ENCODE measurements at places on chromosomes 7 and 10.

GRCh38 chr7:113370910-113371309, 252.6 kb upstream of the SMIM30 start:
- no peak for DNase-seq

DNA sequence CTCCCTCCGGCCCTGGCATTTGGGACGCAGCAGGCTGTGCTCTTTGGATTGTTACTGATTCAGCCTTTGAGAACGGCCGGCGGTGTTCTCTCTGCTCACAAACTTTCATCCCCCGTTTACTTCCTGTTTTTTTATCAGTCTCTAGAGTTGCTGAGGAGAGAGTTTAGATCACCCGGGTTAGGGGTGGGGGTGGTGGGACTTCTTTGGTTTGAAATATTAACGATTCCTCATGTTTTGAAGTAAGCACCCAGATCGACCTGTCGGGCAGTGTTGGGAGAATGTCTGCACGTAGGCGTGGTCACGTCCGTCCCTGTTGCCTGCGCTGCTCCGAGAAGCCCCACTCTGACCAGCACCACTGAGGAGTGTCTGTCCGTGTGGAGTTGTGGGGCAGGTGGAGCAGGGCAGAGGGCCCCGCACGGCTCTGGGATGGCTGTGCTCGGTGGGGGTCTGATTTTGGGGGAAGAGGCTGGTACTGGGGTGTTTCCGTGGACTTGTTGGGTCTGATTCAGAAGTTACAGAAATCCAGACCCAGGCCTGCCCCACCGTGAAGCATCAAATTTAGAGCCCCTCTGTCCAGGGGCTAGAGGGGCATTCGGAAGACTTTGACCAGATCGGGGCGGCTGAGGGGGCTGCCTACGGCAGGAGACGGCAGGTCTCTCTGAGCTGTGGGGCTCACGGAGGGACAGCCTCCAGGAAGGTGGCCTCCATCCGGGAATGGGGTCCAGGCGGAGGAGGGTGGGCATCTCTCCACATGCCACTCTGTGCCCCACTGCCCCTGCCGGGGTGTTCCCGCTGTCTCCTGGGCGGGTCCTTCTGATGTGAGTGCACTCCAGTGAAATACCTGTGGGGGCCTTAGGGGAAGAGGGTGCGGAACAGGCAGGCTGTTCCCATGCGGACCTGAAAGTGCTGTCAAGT, 7.4 kb downstream of the INPP5A start:
- DNase-seq = peak; percentile 47

DNA sequence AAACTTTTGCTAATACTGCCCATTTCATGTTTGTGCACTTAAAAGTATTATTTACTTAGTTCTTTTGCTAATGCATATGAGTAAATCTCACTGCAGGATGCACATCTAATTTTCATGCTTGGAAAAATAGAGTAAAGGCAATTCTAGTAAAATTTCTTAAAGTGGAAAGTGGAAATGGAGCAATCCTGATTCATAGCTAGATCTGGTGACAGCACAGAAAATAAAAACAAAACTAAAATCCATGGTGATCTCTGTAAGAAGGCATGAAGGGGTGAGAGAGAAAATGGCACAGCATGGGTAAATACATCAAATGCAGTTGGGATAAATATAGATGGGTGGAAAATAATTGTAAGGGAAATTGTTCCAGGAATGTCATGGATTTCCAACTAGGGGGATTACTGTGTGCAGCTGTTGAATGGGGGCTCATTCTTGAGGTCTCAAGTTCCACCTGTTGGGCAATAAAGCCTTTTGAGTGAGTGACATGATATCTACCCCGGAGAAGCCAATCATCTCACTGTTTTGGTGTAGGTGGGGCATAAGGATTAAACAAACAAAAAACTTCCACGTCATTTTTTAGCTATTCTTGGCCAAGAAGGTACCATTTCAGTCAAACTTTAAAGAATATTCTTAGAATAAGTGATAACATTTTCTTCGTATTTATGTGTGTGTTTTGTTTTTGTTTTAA, 1.7 kb upstream of the MCU start:
- DNase-seq = no peak

DNA sequence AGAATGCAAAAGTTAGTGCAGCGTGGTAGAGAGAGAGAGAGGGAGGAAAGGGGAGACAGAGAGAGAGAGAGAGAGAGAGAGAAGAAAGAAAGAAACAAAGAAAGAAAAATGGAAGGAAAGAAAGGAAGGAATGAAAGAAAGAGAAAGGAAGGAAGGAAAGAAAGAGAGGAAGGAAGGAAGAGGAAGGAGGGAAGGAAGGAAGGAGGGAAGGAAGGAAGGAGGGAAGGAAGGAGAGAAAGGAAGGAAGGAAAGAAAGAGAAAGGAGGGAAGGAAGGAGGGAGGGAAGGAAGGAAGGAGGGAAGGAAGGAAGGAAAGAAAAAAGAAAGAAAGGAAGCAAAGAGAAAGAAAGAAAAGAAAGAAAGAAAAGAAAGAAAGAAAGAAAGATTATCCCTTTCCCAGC, 209.8 kb upstream of the MYO3A start:
- DNase-seq = no peak

GRCh38 chr10:89469517-89469916, 55.1 kb downstream of the IFIT5 start:
- DNase-seq = no peak

DNA sequence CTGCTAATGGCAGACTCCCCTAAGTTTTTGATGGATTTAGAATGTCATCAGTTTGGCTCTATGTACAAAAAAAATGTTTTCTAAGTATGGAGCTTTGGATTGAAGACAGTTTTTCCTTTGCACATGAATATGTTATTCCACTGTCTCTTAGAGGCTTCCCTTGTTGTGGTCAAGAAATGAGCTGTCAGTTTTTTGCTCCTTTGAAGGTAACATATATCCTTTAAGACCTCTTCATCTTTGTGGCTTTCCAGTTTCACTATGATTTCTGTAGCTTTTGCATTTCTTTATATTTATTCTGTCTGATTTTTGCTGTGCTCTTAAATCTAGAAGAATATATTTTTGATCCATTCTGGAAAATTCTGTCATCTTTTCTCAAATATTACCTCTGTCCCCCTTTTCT, 15.8 kb upstream of the ODAD2 start:
- no peak for DNase-seq

GRCh38 chr7:149846021-149846420, 7.8 kb downstream of the ZNF862 start:
- no peak for DNase-seq

DNA sequence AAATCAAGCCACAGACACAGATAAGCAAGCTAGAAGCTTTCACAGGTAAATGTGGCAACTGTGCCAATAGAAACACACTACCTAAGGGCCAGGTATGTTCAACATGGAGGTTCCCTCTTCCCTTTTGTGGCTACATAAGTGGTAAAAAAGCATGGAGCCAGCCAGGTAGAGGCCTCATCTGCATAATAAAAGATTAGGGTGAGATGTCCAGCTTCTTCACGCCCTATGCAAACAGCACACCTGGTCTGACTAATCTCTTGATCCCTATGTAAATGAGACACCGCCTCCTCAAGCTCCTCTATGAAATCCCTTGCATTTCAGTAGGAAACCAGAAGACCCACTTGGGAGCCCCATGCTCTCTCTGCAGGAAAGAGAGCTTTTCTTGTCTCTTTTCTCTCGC, 282.2 kb downstream of the NEBL start:
- DNase-seq = no peak

- no peak for DNase-seq
These were observed 70.6 kb downstream of the REEP3 start for GRCh38 chr10:63591600-63592379.

DNA sequence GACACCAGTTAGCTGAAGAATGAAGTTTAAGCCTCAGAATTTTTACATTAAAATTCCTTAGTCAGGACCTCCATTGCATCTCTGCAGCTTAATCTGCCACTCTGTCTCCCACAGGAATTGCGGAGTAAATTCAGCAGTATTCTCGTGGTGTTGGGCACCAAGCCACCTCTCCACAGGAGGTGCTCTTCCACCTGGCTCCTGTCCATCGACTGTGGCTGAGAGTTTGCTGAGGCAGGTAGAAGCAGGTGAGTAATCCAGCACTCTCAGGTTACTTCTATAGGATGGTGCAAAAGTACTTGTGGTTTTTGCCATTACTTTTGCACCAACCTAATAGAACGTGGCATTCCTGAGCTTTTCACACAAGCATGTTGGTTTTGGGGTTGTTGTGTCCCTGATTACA, 134.1 kb downstream of the GFRA1 start:
- DNase-seq = no peak

DNA sequence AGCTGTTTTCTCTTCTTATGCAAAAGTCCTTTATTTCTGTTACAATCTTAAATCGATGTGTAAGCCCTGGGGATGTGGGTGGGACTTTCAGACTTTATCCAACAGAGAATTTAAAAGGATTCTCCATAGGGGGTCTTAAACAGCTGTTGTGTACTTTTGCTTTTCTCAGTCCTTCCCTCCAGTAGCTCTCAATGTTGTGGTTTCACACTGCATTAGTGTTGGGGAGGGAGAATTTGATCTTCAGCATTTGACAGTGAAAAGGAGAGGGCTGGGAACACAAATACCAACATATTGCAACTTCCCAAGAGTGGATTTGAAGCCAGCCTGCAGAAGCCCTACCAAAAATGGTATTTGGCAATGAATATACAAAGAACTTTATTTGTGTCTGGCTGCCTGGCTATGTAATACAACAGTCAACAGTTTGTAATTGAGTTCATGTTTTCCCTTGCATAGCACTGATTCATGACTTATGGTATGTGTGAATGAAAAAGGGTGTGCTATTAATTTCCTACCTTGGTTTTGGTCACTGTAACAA, 80.1 kb upstream of the CAPZA2 start:
- DNase-seq = no peak

DNA sequence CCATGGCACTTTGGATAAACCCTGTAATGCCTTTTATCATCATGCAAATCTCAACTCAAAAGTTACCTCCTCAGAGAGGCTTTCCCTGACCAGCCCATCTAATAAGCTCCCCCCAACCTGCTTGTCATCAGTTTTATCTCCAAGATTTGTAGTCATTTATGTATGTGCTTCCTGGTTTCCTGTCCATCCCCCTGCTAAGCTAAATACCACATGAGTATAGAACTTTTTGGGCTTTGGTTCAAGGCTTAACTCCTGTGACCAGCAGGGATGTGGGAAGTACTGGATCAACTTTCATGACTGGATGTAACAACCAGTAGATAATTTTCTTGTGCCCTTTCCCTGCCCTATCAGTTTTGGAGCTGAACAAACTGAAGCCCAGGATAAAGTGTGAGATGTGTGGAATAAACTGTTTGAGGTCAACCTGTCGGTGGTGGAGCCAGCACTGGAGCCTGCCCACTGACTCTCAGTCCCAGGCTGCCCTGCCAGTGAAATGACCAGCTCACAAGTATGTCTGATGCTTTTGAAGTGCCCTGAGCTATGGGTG, 148.6 kb downstream of the CYP26A1 start:
- no peak for DNase-seq

DNA sequence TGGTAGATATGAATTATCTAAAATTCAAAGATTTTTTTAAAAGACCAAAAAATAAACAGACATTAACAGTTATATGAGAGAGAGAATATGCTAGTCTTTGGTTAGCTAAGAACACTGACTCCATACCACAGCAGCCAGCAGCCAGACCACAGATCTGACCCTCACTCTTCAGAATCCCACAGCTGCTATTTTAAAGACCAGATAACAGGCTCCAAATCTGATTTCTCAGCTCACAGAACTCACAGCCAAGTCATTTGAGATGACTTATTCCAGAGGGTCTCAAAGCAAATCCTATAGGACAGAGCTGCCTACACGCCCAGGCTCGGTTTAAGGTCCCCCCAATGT, 20.4 kb downstream of the NUDCD3 start:
- DNase-seq = no peak

GRCh38 chr10:121133901-121134300, 282.7 kb downstream of the WDR11 start:
- no peak for DNase-seq

DNA sequence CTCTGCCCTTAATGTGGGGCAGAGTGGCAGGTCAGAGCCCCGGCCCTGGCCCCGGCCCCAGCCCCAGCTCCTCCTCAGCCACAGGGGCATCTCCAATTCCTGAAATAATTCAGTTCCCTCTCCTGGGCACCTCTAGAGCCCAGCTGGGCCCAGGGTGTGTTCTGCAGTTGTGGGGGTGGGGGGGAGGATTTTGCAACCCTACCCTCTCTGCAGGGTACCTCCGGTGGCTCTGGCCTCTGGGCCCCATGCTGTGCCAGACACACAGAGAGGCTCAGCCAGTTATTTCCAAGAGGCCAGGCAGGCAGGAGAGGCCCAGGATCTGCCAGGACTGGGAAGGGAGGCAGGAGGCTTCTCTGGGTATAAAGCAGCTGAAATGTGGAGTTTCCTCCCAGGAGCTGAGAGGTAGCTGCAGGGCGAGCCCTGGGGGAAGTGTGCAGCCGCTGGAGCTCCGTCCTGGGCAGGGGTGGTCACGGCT, 47.9 kb downstream of the PWWP2B start:
- DNase-seq = no peak

GRCh38 chr10:91422915-91423314, 12.8 kb downstream of the HECTD2 start:
- no peak for DNase-seq

GRCh38 chr10:6953271-6953801, 373.3 kb upstream of the PRKCQ start:
- no peak for DNase-seq

- no peak for DNase-seq
These were observed 10.1 kb downstream of the AQP1 start for GRCh38 chr7:30921540-30922401.

DNA sequence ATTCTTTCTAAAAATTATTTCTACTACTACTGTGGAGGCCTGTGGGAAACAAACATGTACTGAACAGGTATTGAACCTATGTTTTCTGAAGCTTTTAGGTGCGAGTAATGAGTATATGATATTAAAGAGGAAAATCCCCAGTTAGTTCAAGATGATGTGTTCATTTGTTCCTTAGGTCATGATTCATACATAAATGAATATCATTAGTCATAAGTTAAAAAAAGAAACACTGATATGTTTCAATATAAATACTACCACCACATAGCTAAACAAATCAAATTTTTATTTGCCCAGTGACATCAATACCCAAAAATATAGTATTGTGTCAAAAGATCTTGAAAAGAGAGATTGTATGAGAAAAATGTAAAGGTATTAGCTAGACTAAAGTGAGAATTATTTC, 210.7 kb upstream of the GNAI1 start:
- peak; percentile 45 for DNase-seq

DNA sequence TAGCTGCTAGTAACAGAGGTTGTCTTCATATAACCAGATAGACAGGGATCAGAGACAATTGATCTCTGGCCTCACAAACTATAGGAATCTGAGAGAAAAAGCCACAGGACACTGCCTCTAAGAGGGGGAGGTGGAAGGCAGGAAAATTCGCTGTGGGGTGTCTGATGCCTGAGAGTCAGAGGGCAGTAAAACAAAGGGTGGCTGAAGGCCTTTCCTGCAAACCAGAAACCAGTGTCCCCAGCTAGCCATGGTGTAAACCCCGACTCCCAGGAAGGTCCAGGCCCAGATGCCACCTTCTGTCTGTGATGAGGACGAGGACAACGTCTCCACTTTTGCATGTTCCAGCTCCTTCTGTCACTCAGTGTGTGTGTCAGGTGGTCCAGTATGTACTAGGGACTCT, 215.1 kb downstream of the ADARB2 start:
- no peak for DNase-seq

DNA sequence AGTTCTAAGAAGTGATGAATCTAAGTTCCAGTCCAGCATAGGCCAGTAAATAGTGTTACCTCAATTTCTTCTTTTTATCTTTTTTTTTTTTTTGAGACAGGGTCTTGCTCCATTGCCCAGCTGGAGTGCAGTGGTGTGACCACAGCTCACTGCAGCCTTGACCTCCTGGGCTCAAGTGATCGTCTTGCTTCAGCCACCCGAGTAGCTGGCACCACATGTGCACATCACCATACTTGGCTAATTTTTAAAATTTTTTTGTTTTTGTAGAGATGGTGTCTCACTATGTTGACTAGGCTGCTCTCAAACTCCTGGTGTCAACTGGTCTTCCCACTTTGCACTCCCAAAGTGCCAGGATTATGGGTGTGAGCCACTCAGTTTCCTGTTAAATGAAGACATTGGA, 126.6 kb upstream of the LYZL2 start:
- DNase-seq = no peak

Data from hepatic stellate cell (primary cell).